ENCODE measurements at places on chromosomes 4 and X.
A peak's percentile ranks its signal among the peaks of the same experiment; 100 is the strongest.

- no peak for DNase-seq
Measured at GRCh38 chrX:68908071-68908470, 79.2 kb downstream of the EFNB1 start.

GRCh38 chr4:166308647-166309046 lies 435.6 kb downstream of the TLL1 start:
- no peak for DNase-seq

DNA sequence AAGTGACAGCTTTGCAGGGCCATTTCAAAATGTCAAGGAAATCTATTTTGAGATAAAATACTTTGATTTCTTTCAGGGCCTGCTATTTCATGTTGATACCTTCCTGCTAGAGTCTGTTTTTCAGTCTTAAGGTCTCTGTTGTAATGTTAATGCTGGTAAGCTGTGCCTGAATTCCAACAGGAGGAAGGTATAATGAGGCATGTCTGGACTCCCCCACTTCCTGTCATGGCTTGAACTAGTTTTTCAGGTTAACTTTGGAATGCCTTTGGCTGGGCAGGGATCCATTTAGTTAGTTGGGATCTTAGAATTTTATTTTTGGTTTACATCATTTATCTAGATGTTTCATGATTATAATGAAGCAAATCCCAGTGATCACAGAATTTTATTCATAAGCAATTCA lies 279.0 kb downstream of the CFAP47 start:
- no peak for DNase-seq

GRCh38 chrX:37468124-37468739 lies 103.2 kb upstream of the LANCL3 start:
- no peak for DNase-seq

DNA sequence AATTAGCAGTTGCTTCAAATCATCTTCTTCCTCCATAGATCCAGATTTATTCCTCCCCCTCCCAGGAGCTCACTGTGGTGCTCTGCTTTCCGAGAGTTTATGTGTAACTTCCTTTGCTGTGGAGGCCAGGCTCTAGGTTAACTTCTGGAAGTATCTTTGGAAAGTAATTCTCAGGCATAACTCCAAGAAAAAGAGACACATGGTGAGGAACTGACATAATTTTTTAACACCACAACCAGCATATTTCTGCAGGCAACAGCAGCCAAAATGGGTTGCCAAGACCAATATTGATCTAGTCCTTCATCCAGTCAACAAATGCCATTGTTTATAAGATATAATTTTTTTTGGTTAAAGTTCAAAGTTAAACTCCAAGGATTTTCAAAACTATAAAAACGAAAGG lies 114.5 kb upstream of the RBPJ start:
- DNase-seq = no peak

DNA sequence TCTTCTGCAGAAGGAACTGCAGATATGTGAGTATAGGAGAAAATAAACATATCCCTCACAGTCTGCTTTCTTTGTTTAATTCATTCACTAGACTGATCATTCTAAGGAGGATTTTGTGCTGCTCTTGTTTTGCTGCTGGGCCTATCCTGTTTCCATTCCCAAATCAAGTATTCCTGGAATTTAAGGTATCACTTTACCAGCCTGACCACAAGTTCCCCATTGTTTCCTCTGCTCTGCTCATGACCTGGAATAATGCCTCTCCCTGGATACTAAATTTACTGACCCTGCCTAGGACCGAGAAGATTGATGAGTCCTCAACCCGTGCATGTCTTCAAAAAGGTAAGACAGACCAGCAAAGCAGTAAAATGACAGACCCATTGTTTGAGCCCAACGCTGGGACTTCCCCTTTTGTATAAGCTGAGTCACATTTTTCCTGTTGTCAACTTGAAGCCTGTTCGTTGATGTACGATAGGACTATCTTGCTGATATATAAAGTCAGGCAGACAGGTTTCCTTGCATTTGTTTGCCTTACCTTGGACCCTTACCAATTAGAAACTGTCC lies 85.5 kb upstream of the TET2 start:
- no peak for DNase-seq

GRCh38 chr4:28481565-28481964 lies 1620.9 kb downstream of the STIM2 start:
- DNase-seq = no peak

GRCh38 chrX:110133735-110134370 lies 130.9 kb downstream of the TMEM164 start:
- no peak for DNase-seq

- DNase-seq = no peak
Measured at GRCh38 chr4:118400356-118400755, 47.6 kb upstream of the PRSS12 start.

GRCh38 chr4:6910340-6910959 lies 824 bp downstream of the TBC1D14 start:
- DNase-seq = no peak

DNA sequence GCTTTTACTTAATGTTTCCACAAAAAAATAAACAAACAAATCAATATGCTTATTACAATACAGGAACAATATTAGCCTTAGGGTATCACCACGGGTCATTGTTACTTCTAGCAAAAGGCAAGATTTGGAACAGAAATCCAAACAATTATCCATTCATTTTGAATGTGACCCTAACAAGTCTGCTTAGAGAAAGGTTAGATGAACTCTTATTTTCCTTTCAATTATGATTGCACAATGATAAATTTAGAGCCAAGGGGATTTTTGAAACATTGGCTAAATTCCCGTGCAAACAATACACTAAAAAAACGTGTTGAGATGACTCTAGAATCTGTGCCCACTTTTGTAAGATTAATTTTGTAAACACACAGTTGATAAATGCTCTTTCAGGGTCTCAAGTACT lies 474.7 kb downstream of the PCDH7 start:
- no peak for DNase-seq

DNA sequence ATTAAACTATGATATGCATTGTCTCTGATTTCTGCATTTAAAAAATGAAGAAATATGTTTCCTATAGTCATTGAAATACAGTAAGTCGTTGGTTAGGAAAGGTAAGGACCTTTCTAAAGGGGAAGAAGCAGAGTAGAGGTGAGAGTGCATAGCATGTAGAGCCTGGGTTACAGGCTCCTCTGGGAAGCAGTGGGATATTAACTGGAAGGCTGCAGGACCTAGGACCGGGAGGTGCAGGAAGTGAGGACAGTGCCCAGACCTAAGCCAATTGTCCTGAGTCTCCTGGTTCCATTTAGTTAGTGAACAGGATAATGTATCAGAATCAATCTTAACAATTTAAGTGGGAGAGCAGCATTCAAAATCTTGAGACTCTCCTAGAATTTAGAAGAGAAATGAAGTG lies 237.1 kb upstream of the NUDT6 start:
- DNase-seq = no peak

DNA sequence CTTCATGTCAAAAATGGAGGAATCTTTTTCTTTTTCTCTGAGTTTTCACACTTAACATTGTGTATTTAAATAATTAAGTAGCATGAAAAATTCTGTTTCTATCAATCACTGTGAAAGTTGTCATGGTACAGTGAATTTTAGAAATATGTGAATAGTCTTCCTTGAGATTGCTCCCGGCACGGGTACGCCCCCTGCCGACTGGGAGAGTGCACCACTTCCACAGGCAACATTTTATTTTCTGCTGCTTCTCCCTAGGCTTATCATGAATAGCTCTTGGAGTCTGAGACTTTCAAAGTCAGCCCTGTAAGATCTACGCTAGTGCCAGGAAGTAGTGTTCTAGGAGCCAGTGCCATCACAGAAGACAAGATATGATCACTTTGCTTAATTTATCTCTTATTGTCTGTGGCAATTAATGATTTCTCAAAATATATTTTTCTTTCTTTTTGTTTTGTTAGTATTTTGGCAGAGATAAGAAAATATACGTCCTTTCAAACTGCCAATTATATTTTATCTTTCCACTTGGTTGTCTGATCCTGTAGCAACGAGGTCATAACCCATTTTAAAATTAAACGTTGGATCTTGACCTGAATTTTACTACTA lies 763.8 kb upstream of the AADAT start:
- peak; percentile 45 for DNase-seq

- DNase-seq = no peak
Measured at GRCh38 chr4:34170946-34171345, 2073.4 kb downstream of the ARAP2 start.

Measured in neural crest cell (in vitro differentiated cells).